WTC11 (cell line): ENCODE measurements at places on chromosomes 7 and 10.
A peak's percentile ranks its signal among the peaks of the same experiment; 100 is the strongest.

DNA sequence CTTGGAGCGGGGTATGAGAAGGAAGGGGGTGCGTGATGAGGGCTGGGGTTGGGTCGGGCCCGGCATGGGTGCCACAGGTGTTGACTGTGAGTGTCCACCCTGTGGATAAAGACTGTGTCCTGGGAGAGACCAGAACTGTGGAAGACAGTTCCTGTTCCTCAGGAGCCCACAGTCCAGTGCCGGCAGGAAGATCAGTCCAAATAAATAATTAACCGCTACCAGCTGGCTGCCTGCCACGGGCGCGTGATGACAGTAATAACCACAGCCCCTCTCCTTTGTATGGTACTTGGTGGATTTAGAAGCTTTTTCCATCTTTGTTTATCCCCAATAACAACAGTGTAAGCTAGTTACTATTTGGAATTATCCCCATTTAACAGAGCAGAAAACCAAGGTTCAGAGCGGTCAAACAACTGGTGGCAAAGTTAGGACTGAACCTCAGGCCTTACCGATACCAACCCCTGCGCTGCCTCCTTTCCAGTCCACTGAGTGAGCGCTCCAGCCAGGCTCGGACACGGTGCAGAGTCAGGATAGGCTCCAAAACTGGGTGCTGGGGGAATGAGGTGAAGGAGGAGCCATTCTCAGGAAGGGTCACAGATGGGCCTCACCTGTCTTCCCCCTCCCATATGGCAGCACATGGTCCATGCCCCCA is 5.1 kb downstream of the ZMIZ1 start:
- DNase-seq = no peak

DNA sequence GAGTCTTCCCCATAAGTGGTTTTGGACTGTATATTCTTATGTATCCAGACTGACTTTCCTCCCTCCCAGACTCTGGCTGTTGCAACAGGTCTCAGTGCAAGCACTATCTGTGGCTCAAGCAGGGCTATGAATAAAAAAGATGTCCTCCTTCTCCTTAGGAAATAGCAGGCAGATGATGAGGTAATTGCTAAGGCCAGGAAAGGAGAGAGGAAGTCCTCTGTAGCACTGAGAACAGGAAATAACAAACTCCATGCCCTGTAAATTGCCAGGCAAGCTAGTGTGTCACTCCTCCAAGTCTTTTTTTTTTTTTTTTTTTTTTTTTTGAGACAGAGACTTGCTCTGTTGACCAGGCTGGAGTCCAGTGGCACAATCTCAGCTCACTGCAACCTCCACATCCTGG is 900.1 kb downstream of the TYW1 start:
- no peak for DNase-seq

GRCh38 chr10:30538086-30538485 is 91.5 kb downstream of the LYZL2 start:
- DNase-seq = no peak

DNA sequence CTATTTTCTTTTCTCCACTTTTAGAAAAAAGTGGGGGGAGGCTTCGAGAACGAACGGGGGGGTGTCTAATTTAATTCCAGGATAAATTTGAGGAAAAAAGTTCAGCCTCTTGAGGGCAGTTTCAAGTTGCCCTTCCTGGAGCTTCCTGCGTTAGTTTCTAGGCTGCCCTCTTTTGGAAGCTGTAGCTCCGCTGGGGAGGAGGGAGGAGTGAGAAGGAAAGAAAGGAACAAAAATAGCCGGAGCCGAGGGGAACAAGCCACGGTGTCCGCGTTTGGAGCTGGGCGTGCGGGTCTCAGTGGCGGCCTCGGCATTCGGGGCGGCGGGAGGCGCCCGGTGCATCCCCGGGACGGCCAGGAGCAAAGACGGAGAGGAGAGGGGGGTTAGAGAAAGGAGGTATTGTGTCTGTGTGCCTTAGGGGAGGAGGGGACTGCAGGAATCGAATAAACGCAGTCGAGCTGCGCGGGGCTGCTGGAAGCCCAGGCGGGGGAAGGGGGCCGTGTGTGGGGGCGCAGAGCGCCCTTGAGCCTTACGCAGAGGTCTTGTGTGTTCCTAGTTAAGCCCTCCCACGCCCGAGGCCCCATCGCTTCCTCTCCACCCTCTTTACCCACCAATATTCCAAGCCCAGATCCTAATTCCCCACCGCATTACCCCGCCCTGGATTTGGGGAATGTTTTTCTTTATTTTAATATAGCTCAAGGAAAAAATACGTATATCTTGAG is 2.0 kb upstream of the TNRC18 start:
- DNase-seq = peak; percentile 59

GRCh38 chr7:73822319-73823173 is 8.2 kb upstream of the CLDN4 start:
- DNase-seq = no peak

- DNase-seq = no peak
Observed at GRCh38 chr10:124916098-124916584, 25.8 kb upstream of the ZRANB1 start.

DNA sequence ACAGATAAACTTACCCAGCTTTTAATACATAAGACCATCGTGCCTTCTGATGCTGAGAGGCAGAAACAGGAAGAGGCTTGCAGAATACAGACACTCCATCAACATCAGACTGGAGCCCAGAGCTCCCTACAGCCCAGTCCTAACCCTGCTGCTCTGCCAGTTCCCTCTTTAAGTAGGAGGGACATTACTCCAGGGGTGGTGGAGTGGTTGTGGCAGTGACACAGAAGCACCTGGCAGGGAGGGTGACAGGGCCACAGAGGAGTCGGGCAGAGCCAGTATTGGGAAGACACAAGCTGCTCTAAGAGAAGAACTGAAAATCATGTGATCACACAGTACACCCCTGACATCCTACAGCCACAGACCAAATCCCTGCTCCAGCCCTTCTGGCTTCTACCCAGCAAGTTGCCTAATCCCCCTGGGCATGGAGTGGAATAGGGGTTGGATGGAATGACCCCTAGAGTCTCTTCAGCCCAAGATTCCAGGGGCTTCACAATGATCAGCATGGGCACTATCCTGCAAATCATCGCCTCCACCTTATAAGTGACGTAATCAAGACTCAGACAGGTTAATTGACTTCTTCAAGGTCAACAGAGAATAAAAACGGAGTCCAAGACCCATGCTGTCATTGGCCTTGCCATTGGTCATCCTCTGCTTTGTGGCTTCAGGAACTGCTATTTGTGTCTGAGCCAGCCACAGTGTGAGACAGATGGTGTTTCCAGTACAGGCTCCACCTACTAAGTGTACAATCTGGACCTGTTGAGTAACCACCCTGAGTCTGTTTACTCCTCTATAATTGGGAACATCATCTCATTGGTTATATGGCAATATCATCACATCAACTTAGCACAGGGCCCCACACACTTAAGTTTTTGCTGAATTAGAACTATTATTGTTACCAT is 61.1 kb upstream of the ZMIZ1 start:
- no peak for DNase-seq

DNA sequence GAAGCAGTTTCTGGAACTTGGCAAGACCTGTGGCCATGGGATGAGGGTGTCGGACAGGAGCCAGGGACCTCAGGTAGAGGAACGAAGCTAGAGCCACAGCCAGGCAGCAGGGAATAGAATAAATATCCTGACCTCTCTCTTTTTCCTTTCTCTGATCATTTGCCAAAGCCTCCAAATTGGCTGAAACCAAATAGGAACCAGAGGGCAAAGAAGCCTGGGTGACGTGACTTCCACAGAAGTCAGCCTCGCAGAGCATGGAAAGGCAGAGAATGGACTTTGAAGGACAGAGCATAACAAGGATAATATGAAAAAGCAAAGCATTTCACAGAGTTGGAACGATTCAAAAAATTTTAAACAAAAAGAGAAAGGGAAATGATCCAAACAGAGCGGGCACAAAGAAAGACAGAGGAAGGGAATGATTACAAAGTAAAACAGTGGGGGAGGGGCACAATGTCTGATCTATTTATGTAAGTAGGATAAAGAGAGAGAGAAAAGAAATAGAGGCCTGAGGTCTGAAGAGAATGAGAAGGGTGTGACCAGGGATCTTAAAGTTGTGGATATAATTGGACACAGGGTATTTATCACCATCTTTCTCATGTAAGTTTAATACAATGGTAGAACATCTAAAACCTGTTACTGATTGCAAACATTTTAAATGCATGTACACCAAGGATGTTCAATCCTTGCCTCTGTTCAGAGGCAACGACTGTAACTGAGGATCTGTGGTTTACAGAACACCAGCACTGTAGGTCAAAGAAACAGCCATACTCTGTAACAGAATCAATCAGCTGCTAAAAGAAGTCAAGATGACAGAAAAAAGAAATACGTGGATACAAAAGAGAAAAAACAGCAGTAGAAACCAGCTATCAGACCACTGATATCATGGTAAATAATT is 4.5 kb upstream of the ZEB1 start:
- no peak for DNase-seq

GRCh38 chr10:13296476-13296875 is 3.4 kb downstream of the PHYH start:
- peak; percentile 4 for DNase-seq

GRCh38 chr10:78654047-78654590 is 414.6 kb upstream of the ZMIZ1 start:
- no peak for DNase-seq

GRCh38 chr10:51915031-51915542 is 215.7 kb upstream of the CSTF2T start:
- no peak for DNase-seq
